ENCODE measurements at places on chromosomes 16 and 17.

GRCh38 chr16:15856182-15856581 is 646 bp downstream of the MYH11 start:
- no peak for DNase-seq

GRCh38 chr17:39765175-39765574 is 27.4 kb downstream of the GRB7 start:
- no peak for DNase-seq

DNA sequence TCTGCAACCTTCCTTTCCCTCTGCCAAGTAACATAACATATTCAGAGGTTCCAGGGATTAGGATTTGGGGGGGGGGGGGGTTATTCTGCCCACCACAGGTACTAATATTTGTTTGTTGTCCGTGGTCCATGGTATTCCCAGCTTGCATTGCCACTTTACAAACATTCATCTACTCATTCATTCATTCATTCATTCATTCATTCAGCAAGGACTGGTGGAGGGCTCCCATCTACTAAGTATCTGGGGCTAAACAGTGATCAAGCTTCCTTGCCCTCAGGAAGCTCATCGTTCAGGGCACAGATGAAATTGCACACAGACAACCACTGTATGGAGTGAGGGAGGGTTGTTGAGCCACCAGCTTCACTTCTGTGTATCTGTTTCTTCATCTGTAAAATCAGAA is 45.8 kb upstream of the NDRG4 start:
- no peak for DNase-seq

- DNase-seq: no peak
Measured at GRCh38 chr16:66359811-66360608, 6.5 kb upstream of the CDH5 start.

DNA sequence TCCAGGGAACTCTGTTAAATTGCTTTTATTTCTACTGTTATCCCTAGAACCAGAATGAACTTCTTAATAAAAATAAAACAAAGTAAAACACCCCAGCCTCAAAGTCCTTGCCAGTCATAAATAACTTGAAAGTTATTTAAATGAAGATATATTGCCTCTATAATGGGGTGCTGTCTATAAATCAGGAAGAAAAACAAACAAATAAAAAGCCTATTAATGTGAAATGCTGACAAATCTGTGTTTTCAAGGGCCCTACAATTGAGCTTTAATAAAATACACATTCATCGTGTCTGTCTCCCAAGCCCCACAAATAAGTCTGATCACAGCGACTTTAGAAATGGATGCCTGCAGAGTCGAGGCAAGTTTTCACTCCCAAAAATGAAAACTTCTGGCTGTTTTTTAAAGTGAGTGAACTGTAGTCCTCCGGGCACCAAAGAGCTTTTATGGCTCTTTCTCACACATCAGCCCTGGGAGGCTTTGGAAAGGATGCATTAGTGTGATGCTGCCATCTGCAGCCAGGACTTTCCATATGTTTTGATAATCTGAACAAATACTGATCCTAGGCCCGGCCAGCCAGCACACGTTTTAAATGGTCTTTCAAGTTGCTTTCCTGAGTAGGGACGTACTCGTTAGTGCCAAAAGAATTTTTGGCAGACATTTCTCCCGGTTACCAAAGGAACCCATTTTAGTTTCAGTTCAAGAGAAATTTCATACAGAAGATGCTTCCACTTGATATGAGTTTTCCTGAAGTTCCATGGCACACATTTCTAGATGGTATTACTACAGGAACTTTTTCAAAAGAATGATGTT is 16.3 kb downstream of the NACA2 start:
- no peak for DNase-seq

GRCh38 chr16:30858829-30859423 is 35.0 kb downstream of the BCL7C start:
- DNase-seq: no peak

DNA sequence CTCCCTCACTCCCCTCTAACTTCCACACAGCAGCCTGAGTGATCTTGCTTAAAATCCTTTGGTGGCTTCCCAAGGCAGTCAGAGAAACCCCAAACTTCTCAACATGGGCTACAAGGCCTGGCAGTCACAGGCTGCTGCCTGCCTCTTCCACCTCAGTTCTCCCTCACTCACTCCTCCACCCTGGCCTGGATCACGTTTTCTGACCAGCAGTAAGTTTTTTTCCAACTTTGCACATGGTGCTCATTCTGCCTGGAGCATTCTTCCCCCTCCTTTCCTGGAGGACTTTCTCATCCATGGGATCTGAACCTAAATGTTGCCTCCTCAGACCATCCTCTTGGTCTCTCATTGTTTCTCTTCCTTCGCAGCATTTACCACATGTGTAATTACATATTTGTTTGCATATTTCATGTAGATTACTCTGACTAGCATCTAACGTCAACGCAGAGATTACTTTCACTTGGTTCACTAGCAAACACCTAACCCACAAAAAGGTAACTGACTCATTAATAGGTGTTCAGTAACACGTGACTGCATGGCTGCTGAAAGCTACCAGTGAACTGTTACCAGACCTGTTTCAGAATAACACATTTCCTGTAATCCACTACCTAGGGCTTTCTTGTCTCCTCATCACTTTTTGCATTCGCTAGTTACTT is 17.1 kb downstream of the GNA13 start:
- DNase-seq: no peak

- no peak for DNase-seq
Measured at GRCh38 chr17:79616801-79617200, 6.0 kb upstream of the RBFOX3 start.

GRCh38 chr17:48565022-48565554 is 13.1 kb downstream of the HOXB4 start:
- no peak for DNase-seq
